ENCODE measurements at places on chromosomes 5 and 9.

- no peaks in the 10 kb centered on the region for H3K36me3 ChIP-seq
- no peaks in the 10 kb centered on the region for H3K27me3 ChIP-seq
- no peak for DNase-seq
- no peaks in the 10 kb centered on the region for H3K4me1 ChIP-seq
- H3K27ac ChIP-seq, result no peak overlapping the region
Measured at GRCh38 chr5:179238628-179238970, 106.7 kb downstream of the ADAMTS2 start.

DNA sequence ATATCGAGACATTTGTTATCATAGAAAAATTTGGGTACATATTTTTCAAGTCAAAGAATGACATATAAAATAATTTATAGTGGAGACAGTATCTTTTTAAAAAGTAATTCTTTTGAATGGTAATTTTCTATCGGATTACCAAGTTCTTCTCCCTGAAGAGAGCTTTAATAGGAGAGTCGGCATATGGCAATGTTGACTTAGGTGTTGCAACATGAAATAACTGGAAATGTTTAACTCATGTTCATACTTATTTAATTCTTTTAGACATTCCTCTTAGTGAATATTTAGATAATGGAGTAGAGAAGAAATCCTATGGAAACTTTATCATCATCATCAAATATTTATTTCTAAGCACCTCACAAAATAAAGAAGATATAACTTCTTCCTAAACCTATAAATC, 118.2 kb upstream of the CTNND2 start:
- H3K36me3 ChIP-seq, result no peaks in the 10 kb centered on the region
- no peaks in the 10 kb centered on the region for H3K27me3 ChIP-seq
- no peak for DNase-seq
- H3K4me1 ChIP-seq, result no peaks in the 10 kb centered on the region
- H3K27ac ChIP-seq, result no peak overlapping the region

DNA sequence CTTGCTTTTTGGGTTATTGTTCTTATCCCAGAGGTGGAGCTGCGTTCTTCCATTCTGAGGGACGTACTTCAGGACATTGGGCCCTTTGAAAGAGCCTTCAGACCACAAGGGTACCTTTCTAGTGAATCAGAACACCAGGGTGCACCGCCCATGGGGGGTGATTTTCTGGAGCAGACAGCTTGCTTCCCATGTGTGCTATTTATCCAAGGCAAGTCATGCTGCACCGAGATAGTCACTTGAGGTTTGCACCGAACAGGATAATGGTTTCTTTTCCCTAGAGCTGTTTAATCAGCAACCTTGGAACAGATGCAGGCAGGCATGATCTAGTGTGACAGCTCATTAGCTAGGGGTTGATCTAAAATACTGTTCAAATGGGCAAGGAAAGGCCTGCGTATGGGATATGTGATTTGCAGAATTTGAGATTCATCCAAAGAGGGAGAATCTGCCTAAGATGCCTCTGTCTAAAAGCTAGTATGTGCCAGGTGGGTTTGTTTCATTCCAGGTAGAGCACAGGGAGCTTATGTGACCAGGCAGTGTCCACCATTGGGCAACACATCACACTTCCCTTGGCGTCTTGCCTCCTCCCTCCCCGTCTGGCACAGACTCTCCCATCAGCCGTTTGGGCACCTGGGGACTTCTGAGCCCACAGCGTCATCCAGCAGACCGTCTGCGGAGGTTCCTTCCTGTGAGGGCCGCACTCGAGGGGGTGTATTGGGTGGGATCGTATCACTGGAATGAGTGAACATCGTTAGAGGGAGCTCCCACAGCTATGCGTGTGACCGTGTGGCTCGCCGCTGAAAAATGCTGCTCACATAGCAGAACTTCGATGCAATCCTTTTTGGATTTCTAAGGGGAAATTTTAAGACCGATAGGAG, 23.0 kb downstream of the ABL1 start:
- H3K36me3 ChIP-seq, result no peaks in the 10 kb centered on the region
- no peaks in the 10 kb centered on the region for H3K27me3 ChIP-seq
- H3K4me3 ChIP-seq, result no peak overlapping the region
- H3K27ac ChIP-seq, result no peak overlapping the region
- H3K4me1 ChIP-seq, result no peaks in the 10 kb centered on the region
- DNase-seq, result no peak

- peaks cover 24% of the 10 kb centered on the region for H3K4me1 ChIP-seq
- no peak for DNase-seq
- H3K36me3 ChIP-seq, result no peaks in the 10 kb centered on the region
- H3K27me3 ChIP-seq, result no peaks in the 10 kb centered on the region
- H3K4me3 ChIP-seq, result no peak overlapping the region
- H3K27ac ChIP-seq, result no peak overlapping the region
Measured at GRCh38 chr5:132069561-132069960, 4.0 kb upstream of the CSF2 start.

GRCh38 chr5:1755321-1755949, 44.2 kb downstream of the MRPL36 start:
- no peak overlapping the region for H3K27ac ChIP-seq
- no peak for DNase-seq
- no peak overlapping the region for H3K4me3 ChIP-seq

- H3K36me3 ChIP-seq, result no peaks in the 10 kb centered on the region
- H3K27me3 ChIP-seq, result no peaks in the 10 kb centered on the region
- peak; percentile 63 for DNase-seq
- peaks cover 10% of the 10 kb centered on the region for H3K4me1 ChIP-seq
Measured at GRCh38 chr9:2299156-2299842, 284.2 kb downstream of the SMARCA2 start.

DNA sequence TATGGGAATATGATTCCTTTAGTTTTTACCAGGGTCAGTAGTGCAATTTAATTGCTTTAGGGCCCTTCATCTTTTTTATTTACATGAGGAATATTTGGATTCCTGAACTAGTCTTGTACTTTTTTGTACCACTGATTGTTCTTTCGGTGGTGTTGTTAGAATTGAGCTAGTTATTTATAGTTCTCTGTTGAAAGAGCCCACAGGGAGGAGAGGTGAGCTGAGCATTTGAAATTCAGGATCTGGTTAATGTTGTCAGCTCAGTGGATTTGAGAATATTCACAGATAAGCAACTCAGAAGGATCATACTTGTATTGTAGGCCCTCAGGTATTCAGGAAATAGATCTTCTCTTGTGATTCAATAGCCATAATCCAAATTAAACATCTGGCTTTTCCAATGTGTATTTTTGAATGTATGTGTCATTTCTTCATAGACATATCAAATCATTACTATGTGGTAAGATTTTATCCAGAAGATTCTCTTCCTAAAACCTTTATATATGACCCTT, 613.2 kb downstream of the ISL1 start:
- no peaks in the 10 kb centered on the region for H3K36me3 ChIP-seq
- no peak for DNase-seq
- H3K27ac ChIP-seq, result no peak overlapping the region
- no peaks in the 10 kb centered on the region for H3K4me1 ChIP-seq
- no peak overlapping the region for H3K4me3 ChIP-seq

GRCh38 chr5:59661954-59662615, 231.4 kb downstream of the PDE4D start:
- H3K4me1 ChIP-seq, result peaks cover 22% of the 10 kb centered on the region
- no peak overlapping the region for H3K4me3 ChIP-seq
- no peaks in the 10 kb centered on the region for H3K36me3 ChIP-seq
- H3K27ac ChIP-seq, result peak overlapping the region; percentile 91
